ENCODE measurements at places on chromosomes 1 and 21.

DNA sequence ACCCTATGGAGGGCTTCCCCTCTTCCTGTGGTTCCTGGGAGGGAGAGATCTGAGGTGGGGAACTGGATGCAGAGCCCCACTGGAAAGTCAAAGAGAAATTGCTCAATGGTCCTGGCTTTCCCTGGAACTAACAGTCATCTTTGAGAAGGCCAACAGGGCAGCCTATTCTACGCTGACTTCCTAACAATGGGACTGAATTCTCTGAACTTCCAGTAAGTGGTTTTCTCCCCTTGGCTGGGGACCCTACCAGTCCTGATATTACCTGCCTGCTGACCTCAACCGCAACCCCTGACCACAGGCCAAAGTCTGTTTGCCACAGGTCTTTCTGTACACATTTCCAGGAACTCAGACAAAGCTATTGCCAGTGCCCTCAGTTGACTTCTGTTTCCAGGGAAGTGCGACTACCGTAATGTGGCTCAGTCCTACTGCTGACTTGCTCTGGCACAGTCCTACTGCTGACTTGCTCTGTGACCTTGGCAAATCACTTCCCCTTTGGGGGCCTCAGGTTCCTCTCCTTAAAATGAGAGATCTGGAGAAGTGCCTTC lies 55.3 kb downstream of the C8B start:
- no peak for DNase-seq

DNA sequence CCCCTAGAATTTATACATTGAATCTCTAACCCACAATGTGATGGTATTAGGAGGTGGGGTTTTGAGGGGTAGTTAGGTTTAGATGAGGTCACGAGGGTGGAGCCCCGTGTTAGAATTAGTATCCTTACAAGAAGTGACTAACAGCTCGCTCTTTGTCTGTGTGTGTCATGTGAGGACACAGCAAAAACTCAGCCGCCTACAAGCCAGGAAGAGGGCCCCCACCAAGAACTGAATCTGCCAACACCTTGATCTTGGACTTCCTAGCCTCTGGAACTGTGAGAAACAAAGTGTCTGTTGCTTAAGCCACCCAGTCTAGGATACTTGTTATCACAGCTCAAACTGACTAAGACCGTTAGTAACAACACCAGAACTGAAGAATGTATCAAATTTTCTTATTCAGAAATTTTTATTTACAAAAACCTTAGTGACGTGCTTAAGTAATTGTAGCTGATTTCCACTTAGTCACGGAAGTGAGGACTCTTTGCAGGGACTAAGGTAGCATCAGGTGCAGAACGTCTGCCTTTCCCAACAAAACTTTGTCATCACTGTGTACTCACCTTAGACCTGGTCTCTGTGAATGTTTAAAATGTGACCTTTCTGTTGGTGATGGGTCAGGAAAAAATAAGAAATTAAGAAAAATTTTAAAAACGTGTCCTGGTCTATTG lies 24.5 kb upstream of the LRRC8C start:
- DNase-seq: no peak

- DNase-seq: no peak
These were observed 494.5 kb upstream of the PBX1 start for GRCh38 chr1:164064501-164064900.

GRCh38 chr1:109828756-109829505 lies 65.2 kb upstream of the EPS8L3 start:
- no peak for DNase-seq

GRCh38 chr1:157115429-157115838 lies 15.8 kb upstream of the ETV3L start:
- DNase-seq: no peak

GRCh38 chr1:231743966-231744365 lies 117.4 kb downstream of the DISC1 start:
- DNase-seq: no peak

DNA sequence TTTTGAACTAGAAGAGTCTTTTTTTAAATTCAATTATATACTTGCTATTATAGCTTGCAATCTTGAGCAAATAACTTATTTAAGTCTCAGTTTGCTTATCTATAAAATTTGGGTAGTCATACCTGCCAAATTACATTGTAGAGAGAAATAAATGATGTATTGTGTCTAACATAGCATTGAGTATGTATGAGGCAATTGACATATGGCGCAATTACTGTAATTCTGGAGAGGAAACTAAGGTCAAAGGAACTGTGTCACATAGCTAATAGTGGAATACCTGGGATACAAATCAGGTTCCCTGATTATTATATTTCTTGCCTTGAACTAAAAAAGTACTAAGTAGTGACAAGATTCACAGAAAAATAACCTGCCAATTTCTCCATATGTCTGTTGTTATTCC lies 302.5 kb downstream of the PDE4B start:
- no peak for DNase-seq

DNA sequence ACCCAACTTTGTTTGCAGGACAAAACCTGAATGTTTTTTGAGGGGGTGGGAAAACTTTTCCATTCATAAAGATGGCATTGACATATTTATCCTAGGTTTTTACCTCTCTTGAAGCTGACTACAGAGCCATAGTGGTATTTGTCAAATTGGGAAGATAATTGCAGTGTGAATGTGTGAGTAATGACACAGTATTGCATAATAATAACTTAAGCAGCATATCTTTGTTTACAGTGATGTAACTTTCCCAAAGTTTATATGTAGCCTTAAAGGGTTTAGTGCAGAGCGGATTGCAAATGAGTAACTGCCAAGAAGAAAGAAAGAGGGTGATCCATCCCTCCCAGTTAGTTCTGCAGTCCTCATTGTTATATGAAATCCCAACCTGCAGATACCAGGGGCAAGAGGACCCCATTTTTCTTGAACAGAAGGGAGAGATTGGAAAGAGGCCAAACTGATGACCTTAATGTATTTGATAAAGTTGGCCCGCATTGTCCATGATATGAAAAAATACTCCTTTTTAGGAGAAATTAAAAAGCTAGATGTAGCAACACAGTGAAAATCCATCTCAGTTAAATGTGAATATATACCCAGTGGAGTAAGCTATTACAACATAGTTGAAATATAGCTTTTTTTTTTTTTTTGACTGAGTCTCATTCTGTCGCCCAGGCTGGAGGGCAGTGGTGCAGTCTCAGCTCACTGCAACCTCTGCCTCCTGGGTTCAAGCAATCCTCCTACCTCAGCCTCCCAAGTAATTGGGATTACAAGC lies 23.7 kb upstream of the NFIA start:
- no peak for DNase-seq

Measured in NCI-H2081 (cell line).